Motor neuron (in vitro differentiated cells): ENCODE measurements at places on chromosomes 3 and 15. TPM values are rescaled to one million over a fixed set of nuclear protein-coding genes. Genes with fewer than 3 reads are reported as not detected.

DNA sequence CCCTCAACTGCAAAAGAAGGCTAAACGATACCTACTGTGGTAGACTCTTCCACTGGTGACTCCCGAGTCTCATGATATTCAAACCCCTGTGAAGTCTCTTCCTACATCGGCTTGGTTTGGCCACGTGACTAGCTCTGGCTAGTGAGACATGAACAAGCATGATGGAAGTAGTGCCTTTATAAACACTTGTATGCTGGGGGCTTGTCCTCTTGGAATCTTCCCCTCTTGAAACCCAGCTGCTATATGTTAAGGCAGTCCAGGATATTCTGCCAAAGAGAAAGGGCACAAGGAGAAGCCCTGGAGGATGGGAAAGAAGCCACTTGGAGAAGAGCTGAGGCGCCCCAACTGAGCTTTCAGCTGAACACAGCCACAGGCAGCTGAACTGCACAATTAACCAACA, 16.4 kb downstream of the RBP1 start:
- ATAC-seq: no peak

DNA sequence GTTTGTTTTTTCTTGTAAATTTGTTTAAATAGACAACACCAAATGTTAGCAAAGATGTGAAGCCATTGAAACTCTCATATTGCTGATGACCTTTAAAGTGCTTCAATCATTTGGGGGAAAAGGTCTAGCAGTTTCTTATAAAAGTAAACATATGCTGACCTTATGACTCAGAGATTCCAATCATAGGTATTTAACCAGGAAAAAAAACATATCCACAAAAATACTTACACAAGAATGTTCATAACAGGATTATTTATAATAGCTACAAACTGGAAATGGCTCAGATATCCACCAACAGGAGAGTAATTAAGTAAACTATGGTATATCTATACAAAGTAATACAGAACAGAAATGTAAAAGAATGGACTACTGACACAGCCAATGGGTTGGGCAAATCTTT, 27.1 kb upstream of the RORA start:
- no peak for ATAC-seq

DNA sequence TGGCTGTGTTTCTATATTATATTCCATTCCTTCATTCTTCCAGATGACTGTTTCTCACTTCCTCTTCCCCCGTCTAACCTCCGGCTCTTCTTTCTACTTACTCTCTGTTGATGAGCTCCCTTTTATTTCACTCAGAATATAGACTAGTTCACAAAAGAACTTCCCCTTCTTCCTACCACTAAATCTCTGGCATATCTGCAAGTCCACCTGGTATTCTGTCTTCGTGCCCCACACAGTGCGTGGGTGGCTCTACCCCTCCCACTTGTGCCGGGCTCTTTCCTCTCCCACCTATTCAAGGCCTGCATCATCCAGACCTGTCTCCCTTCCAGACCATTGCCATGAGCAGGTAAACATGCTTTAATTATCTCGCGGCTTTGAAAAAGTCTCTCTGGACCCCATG, 73.0 kb downstream of the SCN10A start:
- no peak for ATAC-seq

GRCh38 chr3:137205394-137206045, 247.7 kb downstream of the IL20RB start:
- no peak for ATAC-seq

GRCh38 chr15:82081914-82082762, 36.3 kb upstream of the MEX3B start:
- no peak for ATAC-seq

DNA sequence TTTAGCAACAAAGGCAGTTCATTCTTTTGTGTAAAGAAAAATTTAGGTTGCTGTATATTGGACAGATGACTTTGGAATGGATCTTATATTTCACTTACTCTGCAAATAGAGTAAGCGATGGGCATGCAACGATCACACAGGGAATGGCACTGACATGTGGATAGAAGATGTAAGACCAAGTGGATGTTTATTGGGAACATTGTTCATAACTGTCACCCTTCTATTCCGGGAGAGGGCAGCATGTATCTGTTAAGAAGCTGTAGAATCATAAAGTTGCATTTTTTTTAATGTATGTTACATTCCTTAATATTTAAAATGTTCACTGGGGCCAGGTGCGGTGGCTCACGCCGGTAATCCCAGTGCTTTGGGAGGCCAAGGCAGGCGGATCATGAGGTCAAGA, 41.2 kb downstream of the HPS3 start:
- no peak for ATAC-seq

GRCh38 chr3:134543113-134543512, 57.3 kb downstream of the CEP63 start:
- no peak for ATAC-seq

DNA sequence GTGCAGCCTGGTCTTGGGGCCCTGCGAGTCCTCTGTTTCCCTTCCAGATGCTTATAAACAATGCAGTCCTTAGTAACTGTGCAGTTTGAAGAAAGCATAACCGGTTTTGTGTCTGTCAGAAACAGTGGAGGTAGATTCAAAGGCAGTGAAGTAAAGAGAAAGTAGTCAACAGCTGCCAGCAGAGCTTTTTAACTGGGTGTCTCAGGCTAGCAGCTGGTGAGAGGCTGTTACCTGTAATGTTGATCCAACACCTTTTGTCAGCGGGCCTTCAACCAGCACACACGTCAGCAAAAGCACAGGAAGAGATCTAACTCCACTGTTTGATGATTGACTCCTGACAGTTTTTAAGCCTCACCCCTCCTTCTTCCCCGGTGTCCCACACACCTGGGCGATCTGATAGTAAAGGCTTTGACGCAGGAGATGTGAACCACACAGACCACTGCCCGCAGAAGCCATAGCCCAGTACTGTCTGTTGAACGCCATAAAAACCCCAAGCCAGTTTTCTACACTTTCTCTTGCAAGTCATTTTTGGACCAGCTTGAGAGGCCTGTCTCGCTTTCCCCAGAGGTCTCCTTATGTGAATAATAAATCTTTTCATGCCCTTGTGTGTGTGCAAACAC, 178.0 kb downstream of the FMN1 start:
- no peak for ATAC-seq

GRCh38 chr3:196763179-196763578, 23.5 kb downstream of the PAK2 start:
- no peak for ATAC-seq

DNA sequence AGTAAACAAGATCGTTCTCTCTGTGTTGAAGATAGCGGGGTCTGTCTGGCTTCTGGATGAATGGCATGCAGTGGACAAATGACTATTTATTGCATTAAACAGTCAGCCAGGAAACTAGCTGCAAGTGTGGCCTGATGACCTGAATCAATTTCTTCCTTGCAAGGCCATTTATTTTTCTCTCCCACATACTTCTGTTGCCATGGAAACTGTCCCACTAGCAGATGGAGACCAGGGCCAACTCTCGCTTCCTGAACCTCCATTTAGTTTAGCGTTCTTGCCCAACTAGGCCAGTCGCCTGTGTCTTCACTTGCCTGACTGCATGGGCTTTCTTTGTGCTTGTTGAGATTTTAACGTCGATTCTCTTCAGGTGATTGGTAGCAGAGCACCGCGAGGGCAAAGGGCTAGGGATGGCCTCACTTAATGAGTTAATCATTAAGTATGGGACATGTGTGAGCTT, 27.6 kb downstream of the LMCD1 start:
- no peak for ATAC-seq

GRCh38 chr3:183489455-183490210, 61.2 kb upstream of the MCF2L2 start:
- ATAC-seq: no peak

GRCh38 chr15:73359651-73360050, 9.1 kb downstream of the HCN4 start:
- no peak for ATAC-seq

GRCh38 chr3:21140785-21141184, 610.2 kb downstream of the ZNF385D start:
- ATAC-seq: no peak

The ACAP2 gene
- total RNA-seq: 35.1 and 36.6 TPM in 2 replicates

The RETNLB gene
- not detected in 2 replicates for total RNA-seq

The P2RY1 gene
- total RNA-seq: 15.3 and 17.0 TPM in 2 replicates

The SELENOK gene
- 58.7 and 67.7 TPM in 2 replicates for total RNA-seq

The CYP1A2 gene
- total RNA-seq: 0.10 and 0.14 TPM in 2 replicates

The GPR87 gene
- total RNA-seq: 0.60 and 1.6 TPM in 2 replicates

The LYZL4 gene
- not detected in 2 replicates for total RNA-seq

The CLEC3B gene
- 0.33 TPM in 1 of 2 replicates, not detected in the other for total RNA-seq

The AP2M1 gene
- 287 and 299 TPM in 2 replicates for total RNA-seq

The MAP1A gene
- total RNA-seq: 66.3 and 69.5 TPM in 2 replicates

The SNX22 gene
- total RNA-seq: 5.2 and 7.3 TPM in 2 replicates

The LTF gene
- 0.15 and 1.4 TPM in 2 replicates for total RNA-seq

The SCAPER gene
- total RNA-seq: 27.7 and 34.2 TPM in 2 replicates

The KIF7 gene
- 3.5 and 3.6 TPM in 2 replicates for total RNA-seq
